Lower lobe of right lung (tissue), 2 donors: ENCODE measurements at places on chromosomes 11 and 22. TPM values are rescaled to one million over a fixed set of nuclear protein-coding genes. Genes with fewer than 3 reads are reported as not detected.
A peak's percentile ranks its signal among the peaks of the same experiment; 100 is the strongest.

Gene ADORA2A
- total RNA-seq = 16.0 TPM

Gene CALCA
- total RNA-seq = not detected

DNA sequence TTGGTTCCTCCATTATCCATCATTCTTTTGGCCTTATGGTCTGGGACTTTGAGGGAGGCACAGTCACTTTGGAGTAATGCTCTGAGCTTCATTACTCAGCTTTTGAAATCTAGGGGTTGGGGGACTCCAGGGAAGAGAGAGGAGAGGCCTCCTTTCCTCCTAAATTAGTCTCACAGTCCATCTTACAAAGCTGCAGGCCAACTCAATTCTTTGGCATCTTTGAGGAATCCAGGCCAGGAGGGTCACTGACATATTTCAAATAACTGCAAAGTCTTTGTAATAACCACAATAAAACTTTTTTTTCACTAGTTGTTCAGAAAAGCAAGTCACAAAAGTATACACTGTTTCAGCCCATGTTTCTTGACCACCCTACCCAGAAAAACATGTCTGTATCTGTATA, 73.3 kb upstream of the FAR1 start:
- no peaks in the 10 kb centered on the region for H3K27me3 ChIP-seq
- H3K27ac ChIP-seq = no peak overlapping the region
- no peaks in the 10 kb centered on the region for H3K4me1 ChIP-seq
- no peak for DNase-seq
- no peak overlapping the region for H3K4me3 ChIP-seq

DNA sequence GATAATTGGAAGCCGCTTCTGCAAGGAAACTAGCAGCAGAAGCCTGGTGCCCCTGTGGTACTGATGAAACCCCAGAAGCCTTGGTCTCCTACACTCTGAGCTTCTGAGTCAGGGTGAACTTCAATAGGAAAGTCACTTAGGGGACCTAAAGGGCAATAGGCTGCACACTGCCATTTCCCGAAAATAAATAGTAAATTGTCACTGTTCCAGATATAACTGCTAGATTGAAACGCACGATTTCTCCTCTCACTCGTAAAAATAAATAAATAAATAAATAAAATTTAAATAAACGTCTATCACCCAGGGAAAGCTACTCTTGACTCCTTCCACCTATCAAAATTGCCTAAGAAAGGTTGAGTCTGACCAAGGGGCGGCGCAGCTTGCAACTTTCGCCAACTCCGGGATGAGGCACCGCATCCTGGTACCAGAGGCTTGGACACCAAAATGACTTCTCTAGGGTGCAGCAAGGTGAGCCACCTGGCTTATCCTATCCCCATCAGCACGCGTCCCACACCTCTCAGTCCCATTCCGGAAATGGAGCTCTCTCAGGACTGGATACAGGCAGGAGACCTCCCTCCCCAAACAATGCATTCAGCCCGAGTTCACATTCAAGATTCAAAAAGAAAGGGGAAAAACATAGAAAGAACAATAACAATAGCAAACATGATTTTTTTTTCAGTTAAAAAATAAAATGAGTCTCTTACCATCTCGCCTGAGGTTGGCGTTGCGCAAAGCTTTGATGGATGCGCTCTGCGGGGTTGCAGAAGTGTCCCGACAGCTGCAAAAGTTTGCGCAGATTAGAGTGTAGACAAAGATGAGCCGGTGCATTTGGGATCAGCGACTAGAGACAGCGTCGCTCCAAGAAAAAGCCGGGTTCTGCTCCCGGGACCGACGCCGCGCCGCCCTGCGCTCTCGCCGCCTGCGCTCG, 583 bp downstream of the PDGFD start:
- H3K27me3 ChIP-seq = peaks cover 11% of the 10 kb centered on the region
- DNase-seq = no peak
- peak overlapping the region; percentile 58 for H3K4me3 ChIP-seq
- H3K36me3 ChIP-seq = no peaks in the 10 kb centered on the region

GRCh38 chr11:11346303-11346702, 6.7 kb downstream of the CSNK2A3 start:
- H3K4me1 ChIP-seq = peaks cover 39% of the 10 kb centered on the region
- H3K4me3 ChIP-seq = no peak overlapping the region
- H3K27ac ChIP-seq = no peak overlapping the region
- no peak for DNase-seq
- H3K36me3 ChIP-seq = no peaks in the 10 kb centered on the region

DNA sequence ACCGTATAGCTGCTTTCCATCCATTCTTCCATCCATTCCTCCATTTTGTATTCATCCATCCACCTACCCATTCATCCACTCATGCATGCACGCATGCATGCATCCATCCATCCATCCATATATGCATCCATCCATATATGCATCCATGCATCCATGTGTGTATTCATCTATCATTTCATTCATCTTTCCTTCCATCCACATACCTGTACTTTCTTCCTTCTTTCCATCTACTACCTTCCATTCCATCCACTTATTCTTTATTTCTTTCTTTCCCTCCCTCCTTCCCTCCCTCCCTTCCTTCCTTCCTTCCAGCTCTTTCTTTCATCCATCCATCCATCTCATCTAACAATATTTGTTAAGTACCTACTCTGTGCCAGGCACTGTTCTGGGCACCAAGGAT, 19.9 kb downstream of the KIAA1671 start:
- no peak for DNase-seq
- H3K27me3 ChIP-seq = no peaks in the 10 kb centered on the region
- peaks cover 37% of the 10 kb centered on the region for H3K4me1 ChIP-seq
- H3K36me3 ChIP-seq = no peaks in the 10 kb centered on the region
- no peak overlapping the region for H3K4me3 ChIP-seq

Gene OR2D2
- total RNA-seq = not detected

Gene ST3GAL4
- total RNA-seq = 26.2 TPM

Gene XKR3
- 0.30 TPM for total RNA-seq

Gene BACE1-AS
- 8.6 TPM for total RNA-seq

Gene LRRN4CL
- total RNA-seq = 3.4 TPM

Gene OR4D5
- not detected for total RNA-seq

DNA sequence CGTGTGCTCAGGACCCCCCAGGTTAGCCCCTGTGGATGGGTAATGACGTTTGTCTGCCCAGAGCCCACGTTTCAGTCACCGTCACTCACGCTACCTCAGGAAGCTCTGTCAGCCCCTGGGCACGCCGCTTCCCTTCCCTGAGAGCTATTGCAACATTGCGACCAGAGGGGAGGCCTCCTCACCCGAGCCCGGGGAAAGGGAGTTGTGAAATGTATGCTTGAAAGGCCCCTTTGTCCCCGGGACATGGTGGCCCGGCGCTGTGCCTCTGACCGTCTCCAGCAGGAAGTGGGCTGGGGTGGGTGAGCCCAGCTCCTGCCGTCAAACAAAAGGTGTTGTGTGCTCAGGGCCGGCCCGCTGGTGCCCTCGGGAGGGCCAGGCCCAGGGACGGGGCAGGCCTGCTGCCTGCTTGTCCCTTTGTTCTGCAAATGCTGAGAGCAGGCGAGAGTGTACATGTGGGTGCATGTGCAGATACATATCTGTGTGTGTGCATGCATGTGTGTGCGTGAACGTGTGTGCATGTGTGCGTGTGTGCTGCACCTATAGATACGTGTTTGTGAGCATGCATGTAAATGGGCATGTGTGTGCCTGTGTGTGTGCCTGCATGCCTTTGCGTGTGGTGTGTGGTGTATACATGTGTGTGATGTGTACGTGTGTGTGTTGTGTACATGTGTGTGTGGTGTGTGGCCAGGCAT, 1125.0 kb downstream of the BRD1 start:
- H3K27me3 ChIP-seq = no peaks in the 10 kb centered on the region
- no peak overlapping the region for H3K27ac ChIP-seq
- DNase-seq = peak; percentile 73
- no peak overlapping the region for H3K4me3 ChIP-seq
- H3K4me1 ChIP-seq = no peaks in the 10 kb centered on the region

Gene SYT13
- total RNA-seq = not detected

DNA sequence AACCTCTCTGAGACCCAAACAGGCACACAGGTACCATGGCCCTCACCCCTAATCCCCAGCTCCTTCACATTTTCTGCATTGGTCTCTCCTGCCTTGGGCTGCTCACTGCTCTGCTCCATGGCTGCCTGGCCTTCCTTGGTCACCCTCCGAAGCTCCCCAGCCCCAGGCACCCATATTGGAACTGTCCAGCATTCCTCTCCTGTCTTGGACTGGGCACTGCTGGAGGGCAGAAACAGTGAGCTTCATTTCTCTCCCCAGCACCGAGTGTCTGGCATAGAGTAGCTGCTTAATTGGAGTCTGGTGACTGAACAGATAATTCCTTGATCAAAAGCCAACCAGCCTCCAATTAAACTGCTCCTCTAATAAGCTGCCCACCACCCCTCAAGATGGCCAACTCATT, 13.2 kb downstream of the PLEKHA7 start:
- no peak overlapping the region for H3K4me3 ChIP-seq
- H3K27ac ChIP-seq = no peak overlapping the region
- H3K4me1 ChIP-seq = peaks cover 6% of the 10 kb centered on the region
- H3K27me3 ChIP-seq = no peaks in the 10 kb centered on the region

DNA sequence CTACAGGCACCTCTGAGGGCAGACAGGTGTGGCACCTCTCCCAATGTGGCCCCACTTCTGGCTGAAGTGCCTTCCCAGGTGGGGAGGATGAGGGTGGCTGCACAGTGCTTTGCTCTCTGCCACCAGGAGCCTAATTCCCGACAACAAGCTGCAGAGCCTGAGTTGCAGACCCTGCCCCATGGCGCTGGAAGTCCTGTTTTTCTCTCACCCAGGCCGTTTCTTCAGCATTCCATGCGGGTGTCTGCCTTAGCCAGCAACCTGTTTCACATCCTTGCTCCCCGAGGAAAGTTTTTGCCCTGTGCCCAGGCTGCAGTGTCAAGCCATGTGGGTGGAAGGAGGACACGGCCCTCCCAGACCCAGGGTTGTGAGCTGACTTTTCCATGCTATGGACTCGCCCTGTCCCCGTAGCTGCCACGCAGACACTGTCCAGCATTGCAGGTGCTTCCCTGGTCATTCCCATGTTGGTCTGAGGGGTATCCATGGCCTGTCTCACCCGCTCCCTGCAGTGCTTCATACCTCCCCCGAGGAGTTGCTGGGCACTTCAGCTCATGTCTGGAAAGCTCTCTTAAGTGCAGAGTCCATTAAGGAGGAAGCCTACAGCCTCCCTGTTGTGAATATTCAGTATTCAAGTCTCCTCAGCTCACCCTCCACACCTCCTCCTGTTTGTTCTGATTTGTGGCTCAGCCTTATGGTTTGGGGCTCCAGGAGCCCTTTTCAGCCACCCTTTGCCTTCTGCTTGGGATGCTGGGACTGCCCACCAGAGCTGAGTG, 2.9 kb downstream of the DAGLA start:
- DNase-seq = no peak
- H3K4me1 ChIP-seq = peaks cover 15% of the 10 kb centered on the region
- H3K4me3 ChIP-seq = no peak overlapping the region
- H3K36me3 ChIP-seq = no peaks in the 10 kb centered on the region

DNA sequence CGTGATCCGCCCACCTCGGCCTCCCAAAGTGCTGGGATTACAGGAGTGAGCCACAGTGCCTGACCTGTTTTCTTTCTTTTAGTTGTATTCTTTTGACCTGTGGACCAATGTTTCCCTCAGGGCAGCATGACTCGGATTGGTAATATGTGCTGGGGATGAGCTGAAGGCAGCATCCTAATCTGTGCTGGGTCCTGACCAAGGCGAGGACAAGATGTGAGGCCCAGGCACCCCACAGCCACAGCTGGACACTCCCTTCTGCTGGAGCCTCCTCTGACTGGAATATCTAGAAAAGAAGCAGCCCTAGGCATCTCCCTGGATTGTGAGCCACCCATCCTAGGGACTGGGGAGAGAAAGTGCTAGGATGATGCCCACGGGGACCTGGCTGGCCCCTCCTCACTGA, 105.4 kb downstream of the PDE2A start:
- H3K4me1 ChIP-seq = no peaks in the 10 kb centered on the region
- no peak overlapping the region for H3K27ac ChIP-seq
- DNase-seq = no peak
- H3K36me3 ChIP-seq = no peaks in the 10 kb centered on the region

- H3K4me3 ChIP-seq = no peak overlapping the region
- no peak overlapping the region for H3K27ac ChIP-seq
- no peaks in the 10 kb centered on the region for H3K27me3 ChIP-seq
- H3K36me3 ChIP-seq = no peaks in the 10 kb centered on the region
These were observed 128.9 kb downstream of the CCDC34 start for GRCh38 chr11:27234043-27234668.

DNA sequence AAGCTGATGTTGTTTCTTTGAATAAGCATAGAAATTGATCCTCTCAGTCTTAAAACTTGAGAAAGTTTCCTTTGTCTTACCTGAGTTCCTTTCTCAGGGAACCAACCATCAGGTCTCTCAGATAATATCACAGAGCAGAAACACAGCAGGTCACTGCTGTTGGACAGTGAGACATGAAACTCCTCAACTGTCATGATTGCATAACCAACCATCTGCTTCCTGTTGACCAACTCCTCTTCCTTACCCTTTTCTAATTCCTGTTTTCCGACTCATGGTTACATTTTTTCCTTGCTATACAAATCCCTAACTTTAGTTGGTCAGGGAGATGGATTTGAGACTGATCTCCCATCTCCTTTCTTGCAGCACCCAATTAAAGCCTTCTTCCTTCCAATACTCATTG, 845.3 kb downstream of the FAM181B start:
- H3K4me3 ChIP-seq = no peak overlapping the region
- no peaks in the 10 kb centered on the region for H3K36me3 ChIP-seq
- DNase-seq = no peak
- no peaks in the 10 kb centered on the region for H3K27me3 ChIP-seq

DNA sequence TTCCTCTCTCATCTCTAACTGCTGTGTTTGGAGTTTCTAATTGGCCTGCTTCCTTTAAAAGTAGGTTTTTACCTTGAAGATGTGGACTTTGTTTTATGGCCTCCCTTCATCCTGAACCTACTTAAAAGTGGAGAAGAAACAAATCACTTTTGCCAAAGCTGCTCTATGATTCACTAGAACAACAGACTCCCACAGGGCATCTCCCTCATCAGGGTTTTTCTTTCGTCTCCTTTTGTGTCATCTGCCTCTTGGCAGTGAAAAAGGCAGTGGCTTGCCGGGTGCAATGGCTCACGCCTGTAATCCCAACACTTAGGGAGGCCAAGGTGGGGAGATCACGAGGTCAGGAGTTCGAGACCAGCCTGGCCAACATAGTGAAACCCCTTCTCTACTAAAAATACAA, 186.6 kb upstream of the MTNR1B start:
- DNase-seq = no peak
- no peaks in the 10 kb centered on the region for H3K4me1 ChIP-seq
- no peaks in the 10 kb centered on the region for H3K27me3 ChIP-seq
- H3K27ac ChIP-seq = no peak overlapping the region
- no peaks in the 10 kb centered on the region for H3K36me3 ChIP-seq

DNA sequence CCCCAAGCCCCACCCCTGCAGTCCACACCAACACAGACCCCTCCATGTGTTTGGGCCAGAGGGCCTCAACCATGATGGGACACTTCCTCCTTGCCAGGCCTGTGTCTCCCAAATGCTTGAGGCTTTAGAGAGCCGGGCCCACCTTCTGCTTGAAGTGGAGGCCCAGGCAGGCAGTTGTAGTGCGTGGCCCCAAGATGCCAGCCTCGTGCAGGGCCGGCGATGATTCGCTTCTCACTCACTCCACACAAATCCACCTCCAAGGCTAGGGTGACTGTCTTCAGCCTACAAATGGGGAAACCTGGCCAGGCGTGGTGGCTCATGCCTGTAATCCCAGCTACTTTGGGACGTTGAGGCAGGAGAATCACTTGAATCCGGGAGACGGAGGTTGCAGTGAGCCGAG, 5.7 kb downstream of the PRR5 start:
- H3K4me1 ChIP-seq = peaks cover 20% of the 10 kb centered on the region
- H3K27me3 ChIP-seq = no peaks in the 10 kb centered on the region
- H3K27ac ChIP-seq = no peak overlapping the region
